ENCODE measurements at places on chromosomes 5 and 9. TPM values are rescaled to one million over a fixed set of nuclear protein-coding genes. Genes with fewer than 3 reads are reported as not detected.

Gene LCN9
- not detected for total RNA-seq

Gene MRNIP
- total RNA-seq: 33.9 TPM

Gene MTAP
- total RNA-seq: 11.1 TPM

Gene KIF3A
- total RNA-seq: 75.0 TPM

Gene NR5A1
- total RNA-seq: not detected

Gene VLDLR
- total RNA-seq: 50.4 TPM

Gene ERCC6L2
- 112 TPM for total RNA-seq

Gene PCDHB5
- total RNA-seq: 7.6 TPM

Gene PCDHA13
- total RNA-seq: 24.3 TPM

Gene GZMA
- not detected for total RNA-seq
